Activated T-cell treated with anti-CD3 and anti-CD28 coated beads, Interleukin-2, amount 50 U/mL, for 1 hour (primary cell): ENCODE measurements at places on chromosomes 16 and 17.

DNA sequence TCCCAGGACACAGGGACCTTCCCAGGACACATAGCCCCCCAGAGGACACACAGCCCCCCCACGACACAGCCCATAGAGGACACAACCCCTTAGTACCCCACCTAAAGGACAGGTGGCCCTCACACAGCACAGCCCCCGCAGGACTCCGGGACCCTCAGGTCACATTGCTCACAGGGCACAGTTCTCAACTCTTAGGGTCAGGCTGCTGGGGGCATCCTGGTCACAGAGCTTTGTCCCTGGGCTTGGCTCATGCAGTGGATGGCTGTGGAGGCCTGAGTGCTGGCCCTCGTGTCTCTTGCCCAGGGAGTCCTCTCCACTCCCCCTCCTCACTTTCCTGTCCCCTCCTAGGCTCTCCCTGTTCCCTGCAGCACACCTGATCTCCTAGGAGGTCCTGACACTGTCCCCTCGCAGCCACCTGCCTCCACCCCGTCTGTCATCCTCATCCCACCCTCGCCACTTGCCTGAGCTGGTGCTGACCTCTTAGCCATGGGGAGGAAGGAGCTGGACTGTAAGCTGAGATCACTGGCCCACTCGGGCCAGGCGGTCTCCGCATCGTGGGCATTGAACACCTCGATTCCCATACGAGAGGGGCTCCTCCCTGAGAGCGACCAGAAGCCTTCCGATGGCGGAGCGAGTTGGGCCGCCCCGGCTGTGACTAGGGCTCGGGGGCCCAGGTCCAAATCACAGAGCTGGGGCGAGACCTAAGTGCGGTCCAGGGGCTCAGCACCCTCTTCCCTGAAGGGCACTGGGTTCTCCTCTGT is 1.4 kb upstream of the WDR45B start:
- DNase-seq, result no peak

DNA sequence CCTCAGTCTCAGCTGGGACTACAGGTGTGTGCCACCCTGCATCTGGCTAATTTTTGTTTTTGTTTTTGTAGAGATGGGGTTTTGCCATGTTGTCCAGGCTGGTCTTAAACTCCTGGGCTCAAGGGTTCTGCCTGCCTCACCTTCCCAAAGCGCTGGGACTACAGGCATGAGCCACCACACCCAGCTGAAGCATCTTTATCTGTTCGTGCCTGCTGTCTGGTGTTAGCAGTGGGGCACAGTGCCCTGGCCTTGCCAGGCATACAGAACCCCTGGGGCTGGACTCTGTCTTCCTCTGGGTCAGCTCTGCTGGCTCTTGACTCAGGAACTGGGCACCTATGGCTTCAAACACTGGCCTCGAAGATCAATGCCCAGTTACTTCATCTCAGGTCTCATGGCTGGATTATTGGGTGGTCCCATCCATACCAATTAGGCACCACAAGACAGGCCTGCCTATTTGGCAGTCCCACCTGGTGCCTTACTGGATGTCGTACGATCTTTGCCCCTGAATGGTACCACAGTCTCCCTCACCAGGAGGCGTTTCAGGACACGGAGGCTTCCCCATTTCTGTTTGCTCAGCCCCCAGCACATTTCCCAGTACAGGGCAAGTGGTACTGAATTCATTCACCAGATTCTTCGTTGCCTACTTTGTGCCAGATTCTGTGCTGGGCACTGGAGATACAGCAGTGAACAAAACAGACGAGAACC is 99.3 kb downstream of the RAB11FIP4 start:
- no peak for DNase-seq

DNA sequence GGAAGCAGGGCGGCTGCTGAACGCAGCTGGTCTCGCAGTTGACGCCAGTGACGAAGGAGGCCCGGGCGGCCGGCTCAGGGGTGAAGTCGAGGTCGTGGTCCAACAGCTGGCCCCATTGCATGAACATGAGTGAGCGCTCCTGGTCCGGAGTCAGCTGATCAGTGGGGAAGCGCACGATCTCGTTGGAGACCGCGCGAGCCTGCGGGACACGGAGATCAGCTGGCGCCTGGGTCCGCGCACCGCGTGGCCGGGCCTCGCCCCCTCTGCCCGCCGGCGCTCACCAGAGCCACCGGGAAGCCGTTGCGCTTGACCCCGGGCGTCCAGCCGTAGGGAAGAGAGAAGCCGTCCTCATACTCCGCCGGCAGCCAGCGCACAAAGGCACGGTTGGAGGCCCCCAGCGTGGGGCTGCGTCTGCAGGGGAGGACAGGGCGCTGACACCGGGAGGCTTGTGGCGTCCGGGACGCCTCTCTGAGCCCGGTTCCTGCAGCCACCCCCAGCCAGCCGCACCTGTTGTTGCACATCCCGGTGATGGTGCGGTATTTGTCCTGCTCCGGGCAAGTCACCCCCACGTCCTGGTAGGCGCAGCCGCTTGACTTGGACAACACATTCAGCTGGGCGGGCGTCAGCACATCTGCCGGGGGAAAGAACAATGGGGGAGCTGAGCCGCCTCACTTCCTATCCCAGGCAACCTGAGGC is 1.6 kb downstream of the MPO start:
- DNase-seq, result no peak

DNA sequence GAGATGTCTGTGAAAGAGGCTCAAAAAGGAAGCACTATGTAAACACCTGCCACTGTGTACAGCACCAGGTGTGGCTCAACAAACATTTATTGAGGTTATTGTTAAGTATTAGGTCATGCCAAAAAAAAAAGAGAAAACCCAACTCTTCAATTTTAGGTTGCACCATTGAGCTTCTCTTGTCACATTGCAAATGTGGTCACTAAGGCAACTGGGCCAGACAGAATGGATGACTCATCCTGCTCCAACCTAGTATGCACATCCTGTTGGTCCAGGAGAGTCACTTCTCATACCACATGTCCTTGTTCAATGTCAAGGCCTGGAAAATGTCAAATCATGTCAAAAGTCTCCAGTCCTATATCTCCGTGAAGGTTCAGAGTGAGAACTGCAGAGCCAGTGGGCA is 25.0 kb downstream of the HOXB1 start:
- no peak for DNase-seq

- DNase-seq, result no peak
Measured at GRCh38 chr16:79943736-79944135, 343.2 kb upstream of the MAF start.

DNA sequence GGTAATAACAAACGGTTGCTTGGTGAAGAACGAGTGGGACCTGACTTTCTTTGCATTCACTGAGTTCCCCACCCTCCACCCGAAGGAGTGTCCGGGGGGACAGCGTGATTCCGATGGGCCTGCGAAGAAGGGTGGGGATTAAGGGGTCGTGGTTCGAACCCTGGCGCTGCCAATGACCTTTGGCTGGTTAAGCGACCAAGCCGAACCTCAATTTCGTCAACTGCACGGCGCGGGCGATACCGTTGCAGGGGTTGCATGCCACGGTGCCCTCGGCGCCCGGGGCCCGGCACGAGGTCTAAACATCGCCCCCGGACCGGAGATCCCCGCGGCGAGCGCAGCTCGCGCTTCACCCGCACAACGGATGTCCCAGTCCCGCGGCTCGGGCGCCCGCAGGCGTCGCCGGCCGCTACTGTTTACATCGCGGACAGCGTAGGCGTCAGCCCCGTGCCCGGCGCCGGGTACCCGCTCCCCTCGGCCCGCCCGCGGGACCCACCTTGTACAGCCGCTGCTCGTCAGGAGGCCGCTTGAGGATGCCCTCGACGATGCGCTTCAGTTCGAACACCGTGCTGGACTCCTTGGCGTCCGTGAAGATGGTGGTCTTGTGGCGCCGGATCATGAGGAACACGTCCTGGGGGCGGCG is 460 bp downstream of the ELOB start:
- DNase-seq, result no peak

DNA sequence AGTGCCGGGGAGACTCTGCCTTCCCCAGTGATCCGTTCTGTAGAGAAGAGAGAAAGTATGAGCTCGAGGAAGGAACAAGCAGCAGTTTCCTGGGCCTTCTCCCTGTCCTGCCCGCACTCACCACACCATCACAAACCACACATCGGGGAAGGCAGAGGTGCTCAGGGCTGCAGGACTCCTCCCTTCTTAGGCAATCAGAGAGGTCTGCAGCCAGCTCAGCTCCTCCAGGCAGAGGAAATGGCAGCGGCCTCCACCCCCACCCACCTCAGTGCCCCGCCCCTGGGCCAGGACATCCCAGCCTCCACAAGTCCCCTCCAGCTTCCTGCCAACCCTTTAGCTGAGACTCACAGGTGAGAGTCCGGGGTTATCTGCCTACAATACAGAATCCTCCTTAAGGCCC is 2.0 kb downstream of the ZNF319 start:
- peak; percentile 56 for DNase-seq

- DNase-seq, result no peak
Measured at GRCh38 chr17:4393806-4394205, 27.3 kb upstream of the UBE2G1 start.

- no peak for DNase-seq
Measured at GRCh38 chr17:34706029-34706428, 126.6 kb downstream of the TMEM132E start.

DNA sequence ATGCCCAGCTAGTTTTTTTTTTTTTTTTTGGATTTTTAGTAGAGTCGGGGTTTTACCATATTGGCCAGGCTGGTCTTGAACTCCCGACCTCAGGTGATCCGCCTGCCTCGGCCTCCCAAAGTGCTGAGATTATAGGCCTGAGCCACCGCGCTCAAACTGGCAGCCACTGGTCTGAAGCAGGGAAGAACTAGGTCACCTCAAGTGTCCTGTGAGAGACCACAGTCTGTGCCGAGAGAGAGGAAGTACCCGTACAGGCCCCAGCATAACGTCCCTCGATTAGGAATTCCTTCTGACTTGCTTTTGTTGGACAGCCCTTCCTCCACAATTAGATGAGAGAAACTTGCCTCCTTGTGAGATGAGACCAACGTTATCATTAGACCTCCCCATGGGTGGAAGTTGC is 13.7 kb upstream of the CD300E start:
- DNase-seq, result no peak

- DNase-seq, result no peak
Measured at GRCh38 chr17:38742411-38743308, 5.5 kb downstream of the PCGF2 start.

GRCh38 chr17:79033046-79033616 is 9.2 kb downstream of the C1QTNF1 start:
- no peak for DNase-seq

DNA sequence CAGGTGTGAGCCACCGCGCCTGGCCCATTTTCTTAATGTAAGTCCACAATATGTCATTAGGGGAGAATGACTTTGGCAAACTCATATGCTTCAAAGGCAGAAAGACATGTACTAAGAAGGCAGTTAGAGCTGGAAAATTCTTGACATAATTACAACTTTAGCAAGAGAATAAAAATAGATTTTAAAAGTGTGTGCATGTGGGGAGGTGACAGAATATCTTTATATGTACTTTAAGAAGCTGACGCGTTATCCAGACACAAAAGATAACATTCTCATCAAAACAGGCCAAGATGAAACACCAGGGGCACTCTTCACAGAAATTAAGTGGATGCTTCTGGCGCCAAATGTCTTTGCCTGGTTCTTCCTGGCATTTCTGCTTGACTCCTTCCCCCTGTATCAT is 28.2 kb downstream of the GJC1 start:
- no peak for DNase-seq

GRCh38 chr16:2799205-2799858 is 1.1 kb downstream of the PRSS41 start:
- no peak for DNase-seq

DNA sequence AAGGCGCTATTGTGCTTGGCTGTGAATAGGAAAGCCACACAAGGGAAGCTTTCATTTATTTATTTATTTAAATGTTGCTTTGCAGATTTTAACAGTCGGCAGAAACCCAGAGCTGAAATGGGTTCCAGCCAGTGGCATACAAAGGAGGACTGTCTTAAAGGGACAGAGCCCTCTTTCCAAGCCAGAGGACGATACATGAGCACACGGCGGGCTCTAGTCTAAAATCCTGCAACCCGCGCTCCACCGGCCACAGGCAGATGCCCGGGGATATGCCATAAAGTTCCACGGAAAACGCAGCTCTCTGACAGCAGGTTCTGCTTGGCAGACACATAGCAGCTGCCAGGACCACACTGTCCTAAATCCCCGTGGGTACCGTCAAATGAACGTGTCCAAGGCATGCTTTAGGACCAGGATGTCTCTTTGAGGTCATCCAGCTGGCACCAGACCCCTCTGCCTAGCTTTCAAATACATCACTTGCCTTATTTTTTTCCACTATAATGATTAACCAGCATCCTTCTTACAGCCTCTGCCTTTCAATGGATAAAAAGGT is 64.6 kb downstream of the CYTH1 start:
- no peak for DNase-seq

- DNase-seq, result no peak
Measured at GRCh38 chr16:85586380-85587104, 26.6 kb upstream of the GSE1 start.

- no peak for DNase-seq
Measured at GRCh38 chr17:27543464-27543856, 87.2 kb downstream of the KSR1 start.

- no peak for DNase-seq
Measured at GRCh38 chr16:64150193-64150592, 971.7 kb downstream of the CDH11 start.

DNA sequence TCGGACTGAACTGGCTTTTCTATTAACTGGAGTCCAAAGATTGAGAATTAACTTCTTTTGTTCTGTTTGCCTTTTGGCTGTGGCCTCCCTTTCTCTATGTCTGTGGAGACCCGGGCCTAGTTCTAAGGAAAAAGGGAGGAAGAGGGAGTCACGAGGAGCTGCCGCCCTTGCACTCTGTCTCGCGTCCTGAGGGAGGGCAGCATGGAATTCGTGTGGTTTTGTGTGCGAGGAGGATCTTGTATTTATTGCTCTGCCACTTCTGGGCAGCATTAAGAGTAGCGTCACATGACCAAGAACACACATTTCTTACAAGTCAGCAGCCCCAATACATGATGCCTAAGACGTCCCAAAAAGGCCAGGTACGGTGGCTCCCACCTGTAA is 23.6 kb downstream of the METTL22 start:
- DNase-seq, result no peak

DNA sequence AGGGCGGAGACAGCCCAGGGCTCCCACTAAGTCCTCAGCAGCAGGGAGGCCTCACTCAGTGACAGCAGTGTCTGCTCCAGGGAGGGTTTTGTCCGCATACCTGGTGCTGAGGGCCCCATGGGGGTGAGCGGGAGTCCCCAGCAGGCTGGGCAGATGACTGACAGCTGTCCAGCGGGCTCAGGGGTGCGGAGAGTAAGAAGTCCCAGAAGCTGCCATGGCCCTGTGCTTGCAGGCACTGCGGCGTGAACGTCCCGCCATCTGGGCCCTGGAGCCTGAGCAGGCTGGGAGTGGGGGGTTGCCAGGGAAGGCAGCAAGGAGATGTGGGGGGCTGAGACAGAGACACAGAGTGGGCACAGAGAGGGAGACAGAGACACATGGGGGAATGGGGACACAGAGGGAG is 20.1 kb downstream of the CACNA1G start:
- DNase-seq, result no peak

GRCh38 chr17:82127315-82127595 is 29.2 kb upstream of the FASN start:
- DNase-seq, result no peak
